ENCODE measurements at places on chromosomes 13 and 19.

DNA sequence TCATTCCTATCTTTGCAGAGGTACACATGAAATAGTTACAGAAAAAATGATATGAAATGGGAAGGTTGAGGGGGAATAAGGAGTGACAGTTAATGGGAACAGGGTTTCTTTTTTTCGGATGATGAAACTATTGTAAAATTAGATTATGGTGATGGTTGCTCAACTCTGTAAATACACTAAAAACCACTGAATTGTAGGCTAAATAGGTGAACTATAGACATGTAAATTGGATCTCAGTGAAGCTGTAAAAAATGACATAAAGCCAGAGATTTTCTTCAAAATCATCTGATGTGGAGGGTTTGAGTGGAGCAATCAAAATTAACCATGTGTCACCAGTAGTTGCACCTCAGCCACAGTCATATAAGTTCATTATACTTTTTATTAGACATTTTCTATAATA, 6.6 kb upstream of the FLT3 start:
- H3K27ac ChIP-seq: no peak overlapping the region
- H3K27me3 ChIP-seq: peaks cover 53% of the 10 kb centered on the region
- no peak overlapping the region for H3K4me3 ChIP-seq
- no peak for DNase-seq
- H3K4me1 ChIP-seq: no peaks in the 10 kb centered on the region
- no peaks in the 10 kb centered on the region for H3K36me3 ChIP-seq

GRCh38 chr13:45500492-45501174, 35.9 kb downstream of the COG3 start:
- H3K36me3 ChIP-seq: peaks cover 69% of the 10 kb centered on the region
- DNase-seq: peak; percentile 69
- H3K27me3 ChIP-seq: no peaks in the 10 kb centered on the region

DNA sequence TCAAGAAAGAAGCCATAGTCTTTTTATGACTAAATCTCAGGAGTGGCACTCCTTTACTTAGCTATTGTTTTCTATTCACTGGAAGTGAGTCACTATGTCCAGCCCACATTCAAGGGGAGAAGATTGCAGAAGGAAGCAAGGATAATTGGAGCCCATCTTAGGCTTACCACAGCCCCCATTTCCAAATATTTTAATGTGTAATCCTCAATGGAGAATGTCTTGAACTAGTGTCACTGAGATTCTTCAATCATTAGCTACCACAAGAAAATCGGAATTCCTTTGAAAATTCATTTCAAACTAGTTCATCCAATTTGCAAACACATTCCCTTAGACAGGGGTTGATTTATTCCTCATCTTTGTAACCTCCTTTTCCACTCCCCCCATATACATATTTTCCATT, 84.7 kb downstream of the DLEU7 start:
- H3K27ac ChIP-seq: no peak overlapping the region
- no peaks in the 10 kb centered on the region for H3K36me3 ChIP-seq
- H3K27me3 ChIP-seq: no peaks in the 10 kb centered on the region
- no peak for DNase-seq

- H3K27ac ChIP-seq: peak overlapping the region; percentile 97
- no peaks in the 10 kb centered on the region for H3K27me3 ChIP-seq
- peak overlapping the region; percentile 90 for H3K4me3 ChIP-seq
- H3K4me1 ChIP-seq: peaks cover 19% of the 10 kb centered on the region
These were observed 434 bp upstream of the FNDC3A start for GRCh38 chr13:48975101-48975855.

DNA sequence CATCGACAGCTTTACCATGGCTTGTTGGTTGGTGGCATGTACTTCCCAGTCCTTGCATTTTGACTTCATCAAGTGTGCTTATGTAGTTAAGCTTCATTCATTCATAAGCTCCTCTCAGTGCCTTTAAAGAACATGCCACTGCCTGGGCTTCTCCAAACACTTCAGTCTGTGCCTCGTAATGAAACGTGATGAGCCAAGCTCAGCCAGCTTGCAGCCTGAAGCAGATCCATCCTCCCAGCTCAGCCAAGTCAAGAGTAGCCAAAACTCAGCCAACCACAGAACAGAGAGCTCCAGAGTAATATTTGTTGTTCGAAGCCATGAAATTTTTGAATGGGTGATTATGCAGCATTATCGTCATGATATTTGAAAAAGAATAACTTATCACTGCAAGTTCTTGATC, 989.7 kb downstream of the EFNB2 start:
- H3K27me3 ChIP-seq: no peaks in the 10 kb centered on the region
- no peak overlapping the region for H3K27ac ChIP-seq
- no peak overlapping the region for H3K4me3 ChIP-seq

GRCh38 chr19:38324431-38324830, 4.8 kb downstream of the KCNK6 start:
- H3K27me3 ChIP-seq: no peaks in the 10 kb centered on the region
- peaks cover 18% of the 10 kb centered on the region for H3K4me1 ChIP-seq
- H3K36me3 ChIP-seq: peaks cover 5% of the 10 kb centered on the region
- no peak overlapping the region for H3K27ac ChIP-seq
- H3K4me3 ChIP-seq: no peak overlapping the region
- no peak for DNase-seq
